ENCODE measurements at places on chromosomes 2 and 18. TPM values are rescaled to one million over a fixed set of nuclear protein-coding genes. Genes with fewer than 3 reads are reported as not detected.

The LIMS4 gene
- total RNA-seq, result 3.2 TPM

- DNase-seq, result peak; percentile 86
These were observed 41.1 kb downstream of the MYO7B start for GRCh38 chr2:127576433-127577207.

- DNase-seq, result peak; percentile 96
These were observed 84.0 kb upstream of the HAAO start for GRCh38 chr2:42876326-42876751.

GRCh38 chr2:148992448-148992847 is 46.1 kb upstream of the LYPD6B start:
- no peak for DNase-seq

DNA sequence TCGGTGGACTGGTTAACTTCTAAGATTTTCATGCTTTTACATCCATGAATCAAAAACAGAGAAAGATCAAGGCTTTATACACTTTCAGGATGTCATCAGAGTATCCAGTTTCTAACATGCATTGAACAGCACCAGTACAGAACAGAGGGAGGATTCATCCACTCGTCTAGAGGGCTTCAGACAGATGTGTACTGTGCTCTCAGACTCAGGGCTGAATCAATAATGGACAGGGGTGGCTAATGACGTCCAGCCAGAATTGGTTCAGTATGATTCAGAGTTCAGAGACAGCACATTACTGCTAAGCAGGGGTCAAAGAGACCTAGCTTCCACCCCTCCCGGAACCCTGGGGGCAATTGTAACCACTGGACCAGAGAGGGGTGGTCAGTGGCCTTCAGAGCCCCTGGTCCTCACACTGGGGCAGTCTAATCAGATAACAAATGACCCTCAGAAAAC is 37.3 kb downstream of the RNU4ATAC start:
- DNase-seq, result no peak

DNA sequence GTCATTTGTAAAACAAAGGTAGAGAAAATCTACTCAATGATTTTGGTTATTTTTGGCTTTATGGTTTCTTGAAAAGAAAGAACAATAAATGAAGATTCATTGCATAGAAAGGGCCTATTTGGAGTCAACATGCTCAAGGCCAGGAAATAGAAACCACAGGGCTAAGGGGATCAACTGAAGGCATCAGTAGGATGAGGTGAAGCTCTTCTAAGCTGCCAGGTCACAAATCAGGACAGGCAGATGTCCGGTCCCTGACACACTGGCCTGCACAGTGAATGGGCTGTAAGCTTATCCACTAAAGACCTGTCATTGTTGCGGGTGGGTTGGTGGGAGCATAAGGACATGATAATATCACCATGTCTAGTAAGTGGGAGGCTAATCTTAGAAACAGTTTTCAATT is 31.6 kb upstream of the RNF138 start:
- no peak for DNase-seq

DNA sequence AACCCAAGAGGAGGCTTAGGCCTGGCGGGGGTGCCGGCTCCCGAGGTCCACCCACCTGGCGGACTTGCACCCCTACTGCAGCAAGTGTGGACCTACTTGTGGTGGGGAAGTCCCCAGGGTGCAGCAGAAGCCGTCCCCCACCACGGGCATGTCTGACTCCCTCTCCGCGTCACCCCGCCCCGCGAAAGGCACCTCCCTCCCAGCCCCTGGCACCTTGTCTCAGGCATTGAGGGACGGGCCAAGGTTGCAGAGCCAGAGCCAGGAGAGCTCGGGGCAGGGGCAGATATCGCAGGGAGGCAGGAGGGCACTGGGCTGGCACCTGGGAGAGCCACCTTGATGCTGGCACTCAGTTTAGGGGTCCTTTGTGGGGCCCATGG is 19.0 kb downstream of the CROCC2 start:
- DNase-seq, result peak; percentile 4

- peak; percentile 29 for DNase-seq
These were observed 215.6 kb downstream of the ARHGAP15 start for GRCh38 chr2:143344780-143345179.

The CD8B2 gene
- not detected for total RNA-seq

GRCh38 chr2:210315015-210315788 is at the start of gene MYL1:
Gene MYL1 (minus strand): TSS chr2:210315174. CDS start chr2:210315042, 132 bp downstream.
- no peak for DNase-seq

DNA sequence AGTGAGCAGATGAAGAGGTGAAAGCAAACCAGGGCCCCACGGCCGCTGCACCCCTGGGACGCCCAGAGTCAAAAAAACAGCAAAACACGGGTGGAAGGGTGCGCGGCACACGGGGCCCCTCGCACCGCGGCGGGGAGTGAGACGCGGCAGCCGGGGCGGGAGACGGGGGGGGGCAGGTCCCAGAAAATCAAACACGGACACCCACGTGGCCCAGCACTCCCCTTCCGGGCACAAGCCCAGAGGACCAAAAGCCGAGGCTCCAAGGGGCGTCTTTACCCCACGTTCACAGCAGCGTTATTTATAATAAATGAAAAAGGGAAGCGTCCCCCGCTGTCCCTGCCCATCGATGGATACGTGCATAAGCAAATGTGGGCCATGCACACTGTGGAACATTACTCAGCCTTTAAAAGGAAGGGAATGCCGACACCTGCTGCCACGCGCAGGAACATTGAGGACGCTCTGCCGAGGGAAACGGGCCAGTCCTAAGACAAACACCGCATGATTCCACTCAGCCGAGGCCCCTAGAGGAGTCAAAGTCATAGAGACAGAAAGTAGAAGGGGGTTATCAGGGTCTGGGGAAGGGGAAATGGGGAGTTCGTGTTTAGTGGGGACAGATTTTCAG is 677 bp upstream of the COPS9 start:
- no peak for DNase-seq

- DNase-seq, result peak; percentile 16
These were observed 1268.6 kb downstream of the LRP1B start for GRCh38 chr2:140862181-140862580.

DNA sequence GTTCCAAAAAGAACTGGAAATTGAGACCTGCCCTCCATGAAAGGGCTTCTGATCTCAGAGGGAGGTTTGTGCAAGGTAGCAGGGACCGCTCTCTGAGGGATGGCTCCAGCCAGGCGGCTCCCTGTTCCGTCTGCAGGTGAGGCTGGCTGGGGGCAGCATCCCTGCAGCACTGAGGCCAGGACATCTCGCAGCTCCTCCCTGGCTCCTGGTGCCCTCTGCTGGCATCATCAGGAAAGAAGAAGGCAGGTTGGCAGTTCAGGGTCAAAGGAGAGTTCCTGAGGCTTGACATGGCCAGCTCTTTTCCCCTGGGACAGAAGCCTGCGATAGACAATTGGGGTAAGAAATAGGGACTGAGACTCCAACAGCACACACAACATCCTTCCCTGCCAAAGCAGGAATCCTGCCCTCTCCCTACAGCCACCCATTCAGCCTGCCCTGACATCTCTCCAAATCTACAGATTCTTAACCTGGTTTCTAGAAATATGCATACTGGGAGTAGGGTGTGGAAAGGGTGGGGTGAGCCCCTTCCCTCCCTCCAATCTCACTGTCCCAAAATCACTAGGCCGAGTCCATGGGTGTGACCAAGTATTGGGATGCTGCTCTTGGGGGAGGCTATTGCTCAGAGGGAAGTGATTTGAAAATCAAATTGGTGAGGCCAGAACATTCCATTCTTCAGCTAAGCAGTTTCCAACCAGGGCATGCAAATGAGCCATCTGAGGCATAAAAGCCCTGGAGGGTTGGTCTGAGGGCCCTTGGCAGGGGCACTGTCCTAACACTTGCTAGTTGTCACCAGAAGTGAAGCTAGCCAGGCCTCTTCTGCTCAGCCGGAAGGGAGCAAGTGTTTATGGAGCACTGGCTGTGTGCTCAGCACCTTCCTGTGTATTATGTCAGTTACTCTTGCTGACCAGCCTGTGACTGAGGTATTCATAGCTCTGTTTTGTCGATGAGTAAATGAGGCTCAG is 185.4 kb downstream of the TFCP2L1 start:
- no peak for DNase-seq

DNA sequence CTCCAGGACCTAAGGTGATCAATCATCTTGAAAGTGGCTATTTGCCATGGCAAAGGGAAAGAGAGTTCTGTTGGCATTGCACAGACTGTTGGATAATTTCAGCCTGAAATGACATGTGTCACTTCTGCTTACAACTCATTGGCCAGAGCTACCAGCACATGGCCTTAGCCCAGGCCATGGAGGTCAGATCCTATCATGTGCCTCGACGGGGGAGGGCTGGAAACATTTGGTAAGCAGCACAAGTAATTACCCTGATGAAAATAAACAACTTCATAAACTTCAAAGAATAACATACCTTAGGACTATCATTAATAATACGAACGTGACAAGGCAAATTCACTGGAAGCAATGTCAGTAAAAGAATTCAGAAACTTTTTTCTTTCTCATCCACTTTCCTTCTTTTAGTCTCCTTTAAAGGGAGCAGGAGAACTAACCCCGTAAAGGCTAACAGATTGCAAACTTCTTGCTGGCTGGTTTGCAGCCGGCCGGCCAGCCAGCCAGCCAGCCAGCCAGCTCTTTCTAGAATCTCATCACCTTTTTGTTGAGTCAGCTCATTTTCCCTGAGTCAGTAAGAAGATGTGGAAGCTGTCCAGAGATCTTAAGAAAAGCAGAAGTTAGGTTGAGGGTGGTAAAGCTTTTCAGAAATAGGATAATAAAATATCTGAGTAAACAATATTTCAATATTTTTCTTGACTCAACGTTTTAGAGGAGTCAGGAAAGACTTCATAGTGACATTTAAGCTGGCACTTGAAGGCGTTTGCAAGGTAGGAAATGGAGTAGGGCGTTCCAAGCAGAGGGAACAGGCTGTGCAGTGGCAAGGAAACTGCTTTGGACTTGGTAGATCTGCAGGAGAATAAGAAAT is 31.9 kb downstream of the CNRIP1 start:
- peak; percentile 87 for DNase-seq

- no peak for DNase-seq
These were observed 203.4 kb upstream of the RAB6C start for GRCh38 chr2:129775952-129776653.

The SLC11A1 gene
- 57.6 TPM for total RNA-seq

DNA sequence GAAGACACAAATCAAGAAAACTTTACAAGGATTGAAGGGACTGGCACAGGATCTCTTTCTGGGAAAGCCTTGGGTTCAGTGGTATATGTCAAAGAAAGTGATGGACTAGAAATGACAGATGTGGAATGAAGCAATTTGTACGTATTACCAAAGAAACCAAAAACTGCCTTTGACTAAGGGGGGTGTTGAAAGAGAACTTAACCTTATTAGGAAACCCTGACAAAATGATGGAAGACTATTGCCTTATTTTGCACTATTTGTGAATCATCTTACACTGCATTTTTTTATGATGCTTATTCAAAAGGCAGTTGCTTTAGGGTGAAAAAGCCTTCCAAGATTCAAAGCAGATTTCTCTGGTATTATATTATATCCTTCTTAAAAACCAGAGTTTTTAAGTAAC is 4.0 kb downstream of the TSGA10 start:
- DNase-seq, result no peak

GRCh38 chr2:215527736-215528135 is 91.9 kb upstream of the FN1 start:
- peak; percentile 55 for DNase-seq

The ARHGAP15 gene
- 74.3 TPM for total RNA-seq

DNA sequence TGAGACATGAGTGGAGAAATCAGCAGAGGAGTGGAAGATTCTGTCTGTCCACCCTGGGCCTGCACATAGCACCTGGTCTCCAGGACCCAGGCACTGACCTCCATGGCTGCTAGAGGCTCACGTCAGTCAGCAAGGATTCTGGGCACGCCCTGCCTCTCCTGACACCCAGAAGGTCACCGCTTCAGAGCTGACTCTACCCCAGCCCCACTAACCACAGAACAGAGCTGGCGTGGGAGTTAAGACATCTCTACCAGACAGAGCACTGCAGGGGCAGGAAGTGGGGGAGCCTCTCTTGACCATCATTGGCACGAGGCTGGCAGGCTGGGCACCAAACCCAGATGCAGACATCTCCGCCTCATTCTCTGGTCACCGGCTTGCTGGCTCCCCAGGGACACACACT is 3.0 kb downstream of the ADCY3 start:
- DNase-seq, result no peak

- no peak for DNase-seq
These were observed 1608.9 kb upstream of the PIK3C3 start for GRCh38 chr18:40346146-40346545.

The CABYR gene
- total RNA-seq, result 1.6 TPM

DNA sequence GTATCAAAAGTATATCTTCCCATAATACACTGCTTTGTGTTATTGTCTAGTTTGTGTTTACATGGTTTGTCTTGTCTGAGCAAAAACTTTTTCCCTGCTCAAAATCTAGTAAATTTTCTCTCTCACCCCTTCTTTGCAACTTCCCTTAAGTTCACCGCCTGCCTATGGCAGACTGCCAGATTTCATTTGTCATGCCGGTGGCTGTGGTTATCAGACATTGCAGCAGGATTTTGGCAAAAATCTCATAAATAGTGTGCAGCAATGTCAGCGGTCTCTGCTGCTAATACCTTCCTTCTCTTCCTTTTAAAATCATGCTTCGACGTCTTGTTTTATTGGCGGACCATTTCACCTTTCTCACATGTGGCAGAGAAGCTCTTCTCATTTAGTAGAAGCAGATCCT is 45.6 kb upstream of the TMEM178A start:
- peak; percentile 70 for DNase-seq

The LTBP1 gene
- 46.1 TPM for total RNA-seq

The SERPINB10 gene
- 0.64 TPM for total RNA-seq

GRCh38 chr2:11480406-11480805 is 14.4 kb upstream of the E2F6 start:
- no peak for DNase-seq

DNA sequence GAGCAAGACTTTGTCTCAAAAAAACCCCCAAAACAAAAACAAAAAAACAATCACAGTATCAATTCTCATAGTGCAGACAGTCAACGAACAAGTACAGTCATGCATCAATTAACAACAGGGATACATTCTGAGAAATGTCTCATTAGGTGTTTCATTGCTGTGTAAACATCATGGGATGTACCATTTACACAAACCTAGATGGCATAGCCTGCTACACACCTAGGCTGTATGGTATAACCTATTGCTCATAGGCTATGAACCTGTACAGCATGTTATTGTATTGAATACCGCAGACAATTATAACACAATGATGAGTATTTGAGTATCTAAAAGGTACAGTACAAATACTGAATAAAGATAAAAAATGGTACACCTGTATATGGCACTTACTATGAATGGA is 67.8 kb upstream of the LMAN1 start:
- no peak for DNase-seq

The CERKL gene
- 12.0 TPM for total RNA-seq

- no peak for DNase-seq
These were observed 92.6 kb upstream of the TFCP2L1 start for GRCh38 chr2:121377646-121378045.

GRCh38 chr2:218257390-218257981 is 3.3 kb upstream of the GPBAR1 start:
- peak; percentile 27 for DNase-seq

The ANKRD36C gene
- total RNA-seq, result 114 TPM

- DNase-seq, result no peak
These were observed 1.5 kb upstream of the SCYGR1 start for GRCh38 chr2:227389231-227389630.

The PJVK gene
- total RNA-seq, result 5.0 TPM

The MPHOSPH10 gene
- 24.7 TPM for total RNA-seq

- DNase-seq, result no peak
These were observed 255.3 kb downstream of the PDE11A start for GRCh38 chr2:177817300-177817699.

GRCh38 chr2:65666156-65666725 is 233.8 kb upstream of the SPRED2 start:
- DNase-seq, result no peak

Data from lung (tissue), 17 donors.